ENCODE measurements at places on chromosomes 1 and 21. TPM values are rescaled to one million over a fixed set of nuclear protein-coding genes. Genes with fewer than 3 reads are reported as not detected.

H6PD gene
- 21.6 TPM for total RNA-seq

DNA sequence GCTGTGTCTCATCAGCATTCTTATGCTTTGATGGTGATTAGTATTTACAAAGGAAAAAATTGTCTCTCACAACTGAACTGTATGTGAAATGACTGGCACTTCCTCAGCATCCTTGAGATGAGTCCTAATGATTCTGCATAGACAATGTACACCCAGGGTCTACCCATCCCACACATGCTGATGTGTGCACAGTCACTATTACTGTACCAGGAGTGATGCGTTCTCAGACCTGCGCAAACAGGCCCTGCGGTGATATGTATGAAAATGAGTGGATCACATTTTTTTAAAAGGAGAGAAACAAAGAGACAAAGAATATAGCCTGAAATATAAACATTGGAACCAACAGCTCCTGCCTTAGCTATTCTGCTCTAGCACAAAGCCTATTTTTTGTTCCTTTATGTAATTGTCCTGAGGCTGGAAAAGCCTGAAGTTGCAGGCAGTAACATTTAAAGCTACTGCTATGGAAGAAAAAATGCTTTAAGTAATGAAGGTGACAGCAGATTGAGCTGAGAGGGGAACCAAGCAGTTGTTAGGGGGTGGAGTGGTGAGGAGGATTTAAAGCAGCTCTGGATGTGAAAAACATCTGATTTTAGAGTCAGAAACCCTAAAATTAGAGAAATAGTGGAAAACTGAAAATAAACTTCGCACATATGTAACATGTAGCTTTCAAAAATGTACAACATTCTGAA, 5.5 kb downstream of the RCAN1 start:
- DNase-seq = no peak
- no peaks in the 10 kb centered on the region for H3K36me3 ChIP-seq
- no peaks in the 10 kb centered on the region for H3K27me3 ChIP-seq
- H3K27ac ChIP-seq = no peak overlapping the region
- peaks cover 6% of the 10 kb centered on the region for H3K4me1 ChIP-seq

- no peak overlapping the region for H3K27ac ChIP-seq
- no peaks in the 10 kb centered on the region for H3K27me3 ChIP-seq
- H3K36me3 ChIP-seq = no peaks in the 10 kb centered on the region
These were observed 32.3 kb downstream of the KIRREL1 start for GRCh38 chr1:158025576-158026230.

DNA sequence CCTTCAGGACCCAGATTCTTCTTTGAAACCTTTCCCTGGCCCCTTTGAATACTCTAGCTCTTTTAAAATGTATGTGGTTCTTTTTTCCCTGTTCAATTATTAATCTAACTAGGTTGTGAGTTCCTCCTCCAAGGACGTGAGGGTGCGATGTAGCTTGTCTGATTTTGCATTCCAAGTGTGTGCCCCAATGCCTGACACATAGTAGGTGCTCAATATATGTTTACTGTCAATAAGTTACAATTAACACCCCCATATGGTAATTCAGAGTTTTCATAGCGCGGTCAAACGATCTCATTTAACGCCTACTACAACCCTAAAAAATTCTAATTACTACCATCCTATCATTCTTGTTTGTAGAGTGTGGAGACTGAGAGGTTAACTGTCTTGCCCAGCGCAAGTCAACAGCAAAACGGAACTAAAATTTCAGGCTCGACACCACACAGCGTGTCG, 482 bp upstream of the MTR start:
- peak overlapping the region; percentile 71 for H3K4me3 ChIP-seq
- H3K27me3 ChIP-seq = no peaks in the 10 kb centered on the region
- no peaks in the 10 kb centered on the region for H3K36me3 ChIP-seq
- peaks cover 23% of the 10 kb centered on the region for H3K4me1 ChIP-seq
- DNase-seq = no peak

DNA sequence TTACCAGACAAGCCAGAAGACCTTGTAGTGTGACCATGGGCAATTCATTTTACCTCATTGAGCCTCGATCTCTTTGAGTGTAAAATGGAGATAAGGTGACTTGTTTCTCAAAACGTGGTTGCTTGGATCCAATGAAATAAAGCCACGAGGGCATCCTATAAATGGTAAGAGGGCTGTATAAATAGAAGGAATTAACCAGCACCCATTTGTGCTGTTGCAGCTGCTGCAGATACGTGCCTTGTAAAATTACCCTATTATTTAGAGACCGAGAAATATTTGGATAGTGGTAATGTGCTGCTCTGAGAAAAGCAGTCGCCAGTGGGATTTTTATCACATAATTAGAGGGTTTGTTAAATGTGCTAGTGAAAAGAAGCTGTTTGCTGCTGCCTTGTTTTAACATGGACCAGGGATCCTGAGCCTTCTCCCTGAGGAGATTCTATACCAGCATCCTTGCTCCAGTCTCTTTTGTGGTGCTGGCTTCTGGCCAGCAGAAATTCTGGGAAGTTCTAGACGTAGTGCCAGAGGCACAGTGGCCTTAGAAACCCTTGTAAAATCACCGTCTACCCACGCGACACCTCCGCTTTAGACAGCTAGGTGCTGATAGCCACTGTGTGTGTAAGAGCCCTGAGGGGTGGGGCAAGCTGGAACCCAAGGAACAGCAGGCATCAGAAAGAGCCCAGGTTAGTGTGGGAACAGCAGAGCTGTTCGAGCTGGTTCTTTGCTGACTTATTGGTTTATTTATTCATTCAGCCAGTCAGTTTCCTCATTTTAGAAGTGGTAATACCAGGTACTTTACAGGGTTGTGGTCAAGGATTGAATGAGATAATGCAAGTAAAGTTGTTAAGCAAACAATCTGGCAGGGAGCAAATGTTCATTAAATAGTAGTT, 137.5 kb downstream of the NOS1AP start:
- no peak overlapping the region for H3K27ac ChIP-seq
- H3K27me3 ChIP-seq = no peaks in the 10 kb centered on the region
- no peaks in the 10 kb centered on the region for H3K36me3 ChIP-seq
- DNase-seq = no peak

DNA sequence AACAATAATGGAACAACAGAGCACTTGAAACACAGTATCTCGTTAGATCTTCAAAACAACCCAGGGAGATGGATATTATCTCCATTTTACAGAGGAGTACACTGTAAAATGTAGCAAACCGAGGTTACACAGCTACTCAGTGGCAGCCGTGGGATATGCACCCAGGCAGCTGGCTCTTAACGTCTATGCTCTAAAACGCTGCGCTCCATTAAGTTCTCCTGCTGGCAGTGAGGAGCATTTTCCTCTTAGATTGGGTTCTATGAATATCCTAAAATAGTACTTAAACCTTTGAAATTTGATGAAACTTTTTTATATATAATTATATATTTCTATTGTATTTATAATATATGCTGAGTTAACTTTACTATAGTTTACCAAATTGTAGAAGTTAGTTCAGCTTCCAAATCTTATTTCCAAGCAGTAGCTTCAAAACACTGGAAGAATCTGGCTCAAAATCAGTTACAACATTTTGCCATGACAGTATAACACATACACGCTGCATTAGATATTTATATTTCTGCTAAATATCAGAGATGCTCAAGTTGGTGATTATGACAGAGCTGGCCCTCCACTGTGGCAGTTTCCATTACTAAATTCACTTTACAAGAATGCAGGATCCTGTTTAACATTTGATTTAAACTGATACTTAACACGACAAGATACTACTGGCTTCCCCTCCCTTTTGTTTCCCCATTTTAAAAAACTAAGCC, 49.5 kb downstream of the TGFBR3 start:
- no peak overlapping the region for H3K4me3 ChIP-seq
- H3K36me3 ChIP-seq = no peaks in the 10 kb centered on the region
- H3K4me1 ChIP-seq = no peaks in the 10 kb centered on the region

TXNIP gene
- 269 TPM for total RNA-seq

GRCh38 chr1:48844187-48844586, 67.5 kb upstream of the BEND5 start:
- no peak for DNase-seq
- no peak overlapping the region for H3K4me3 ChIP-seq
- H3K27ac ChIP-seq = no peak overlapping the region
- H3K27me3 ChIP-seq = no peaks in the 10 kb centered on the region
- no peaks in the 10 kb centered on the region for H3K4me1 ChIP-seq

GRCh38 chr1:203444171-203444576, 31.4 kb upstream of the PRELP start:
- no peaks in the 10 kb centered on the region for H3K4me1 ChIP-seq
- no peak for DNase-seq
- H3K27me3 ChIP-seq = no peaks in the 10 kb centered on the region
- H3K27ac ChIP-seq = no peak overlapping the region
- no peak overlapping the region for H3K4me3 ChIP-seq
- H3K36me3 ChIP-seq = no peaks in the 10 kb centered on the region

KRTAP12-2 gene
- total RNA-seq = not detected

KPRP gene
- total RNA-seq = not detected

- no peaks in the 10 kb centered on the region for H3K4me1 ChIP-seq
- no peaks in the 10 kb centered on the region for H3K36me3 ChIP-seq
- no peaks in the 10 kb centered on the region for H3K27me3 ChIP-seq
- no peak overlapping the region for H3K27ac ChIP-seq
- no peak for DNase-seq
These were observed 28.5 kb upstream of the DR1 start for GRCh38 chr1:93317207-93317606.

GRCh38 chr1:203754455-203754864, 10.5 kb upstream of the LAX1 start:
- H3K27me3 ChIP-seq = no peaks in the 10 kb centered on the region
- H3K36me3 ChIP-seq = no peaks in the 10 kb centered on the region
- no peak for DNase-seq
- no peak overlapping the region for H3K27ac ChIP-seq

SYT11 gene
- total RNA-seq = 40.8 TPM

NLRP3 gene
- not detected for total RNA-seq

- no peak overlapping the region for H3K4me3 ChIP-seq
- no peaks in the 10 kb centered on the region for H3K27me3 ChIP-seq
- no peak overlapping the region for H3K27ac ChIP-seq
- DNase-seq = no peak
- H3K36me3 ChIP-seq = no peaks in the 10 kb centered on the region
- no peaks in the 10 kb centered on the region for H3K4me1 ChIP-seq
These were observed 574.9 kb upstream of the NR5A2 start for GRCh38 chr1:199452627-199453026.

GRCh38 chr1:192808163-192808517, 699 bp upstream of the RGS2 start:
- peaks cover 21% of the 10 kb centered on the region for H3K36me3 ChIP-seq
- peak; percentile 52 for DNase-seq
- H3K27ac ChIP-seq = 0 out of 2 replicates have a peak overlapping the region, but pooled peaks have one; percentile 2
- H3K27me3 ChIP-seq = no peaks in the 10 kb centered on the region
- H3K4me1 ChIP-seq = peaks cover 36% of the 10 kb centered on the region

MAST2 gene
- 49.5 TPM for total RNA-seq

GRCh38 chr1:76141929-76142328, 67.4 kb downstream of the ST6GALNAC3 start:
- H3K4me3 ChIP-seq = no peak overlapping the region
- H3K4me1 ChIP-seq = no peaks in the 10 kb centered on the region
- H3K36me3 ChIP-seq = no peaks in the 10 kb centered on the region
- no peaks in the 10 kb centered on the region for H3K27me3 ChIP-seq
- H3K27ac ChIP-seq = no peak overlapping the region

LAMB3 gene
- 1.3 TPM for total RNA-seq

OR10Z1 gene
- not detected for total RNA-seq

ITLN2 gene
- total RNA-seq = not detected

GRCh38 chr1:52613636-52614373, 11.6 kb downstream of the GPX7 start:
- H3K36me3 ChIP-seq = 0 out of 2 replicates have a peak, but pooled peaks cover under 1% of the 10 kb centered on the region
- no peaks in the 10 kb centered on the region for H3K4me1 ChIP-seq
- H3K27me3 ChIP-seq = no peaks in the 10 kb centered on the region
- no peak overlapping the region for H3K4me3 ChIP-seq

TRIM67 gene
- not detected for total RNA-seq

GRCh38 chr1:202367271-202367670, 18.8 kb downstream of the PPP1R12B start:
- no peaks in the 10 kb centered on the region for H3K4me1 ChIP-seq
- no peaks in the 10 kb centered on the region for H3K27me3 ChIP-seq
- no peak overlapping the region for H3K4me3 ChIP-seq

GBP5 gene
- total RNA-seq = not detected

GRCh38 chr1:215132156-215132555, 49.6 kb downstream of the KCNK2 start:
- H3K4me1 ChIP-seq = no peaks in the 10 kb centered on the region
- H3K36me3 ChIP-seq = no peaks in the 10 kb centered on the region

DNA sequence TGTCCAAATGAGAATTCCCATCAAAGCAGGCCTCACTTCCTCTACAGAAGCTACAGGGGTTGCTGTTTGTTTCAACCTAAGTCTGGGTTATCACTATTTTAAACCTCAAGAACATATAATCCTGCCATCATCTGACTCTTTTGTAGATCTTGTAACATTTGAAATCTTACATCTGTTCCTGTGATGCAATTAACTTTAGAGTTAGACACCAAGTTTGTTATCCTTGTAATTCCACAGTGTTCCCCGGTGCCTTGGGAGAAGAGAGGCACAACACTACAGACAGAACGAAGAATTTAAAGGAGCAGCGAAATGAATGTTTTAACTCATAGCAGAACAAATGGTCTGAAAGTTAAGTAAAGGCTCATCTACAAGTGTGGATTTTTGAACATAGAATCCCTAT, 116.1 kb downstream of the UCHL5 start:
- H3K4me3 ChIP-seq = no peak overlapping the region
- DNase-seq = no peak
- H3K27me3 ChIP-seq = no peaks in the 10 kb centered on the region

- no peak overlapping the region for H3K4me3 ChIP-seq
- DNase-seq = no peak
- no peak overlapping the region for H3K27ac ChIP-seq
- H3K27me3 ChIP-seq = no peaks in the 10 kb centered on the region
- H3K36me3 ChIP-seq = no peaks in the 10 kb centered on the region
- peaks cover 37% of the 10 kb centered on the region for H3K4me1 ChIP-seq
These were observed 39.5 kb downstream of the PIK3CD start for GRCh38 chr1:9691108-9691445.

SPRR2F gene
- not detected for total RNA-seq

- H3K4me3 ChIP-seq = peak within 1 kb of the TSS; percentile 77
- H3K4me1 ChIP-seq = peaks cover 40% of the 10 kb centered on the region
- no peaks in the 10 kb centered on the region for H3K27me3 ChIP-seq
These were observed at the start of gene SDCCAG8 for GRCh38 chr1:243255791-243256512. SDCCAG8 (plus strand) TSS chr1:243256041; CDS start chr1:243256174, 133 bp downstream.

ZBTB40 gene
- 11.1 TPM for total RNA-seq

UBXN10 gene
- total RNA-seq = not detected

DNA sequence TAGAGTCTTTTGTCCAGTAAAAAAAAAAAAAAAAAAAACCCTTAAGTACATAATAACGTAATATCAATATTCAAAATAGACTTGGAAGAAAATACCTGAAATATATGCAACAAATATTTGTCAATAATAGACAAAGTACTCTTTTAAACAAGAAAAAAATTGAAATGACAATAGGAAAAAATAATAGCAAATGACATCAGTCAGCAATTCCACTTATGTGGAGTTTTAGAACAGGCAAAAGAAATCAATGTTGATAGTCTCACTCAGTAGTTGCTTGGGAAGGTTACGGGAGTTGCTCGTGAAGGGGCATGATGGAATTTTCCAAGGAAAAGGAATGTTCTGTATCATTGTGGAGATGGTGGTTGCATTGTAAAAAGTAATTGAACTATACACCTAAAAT, 16.9 kb downstream of the LYPLAL1 start:
- peaks cover 71% of the 10 kb centered on the region for H3K4me1 ChIP-seq
- peak overlapping the region; percentile 99 for H3K27ac ChIP-seq
- no peaks in the 10 kb centered on the region for H3K27me3 ChIP-seq
- peaks cover 53% of the 10 kb centered on the region for H3K36me3 ChIP-seq
- no peak for DNase-seq
